ENCODE measurements at places on chromosomes 11 and 22.

GRCh38 chr11:128497061-128497775 is 90.1 kb downstream of the ETS1 start:
- no peak for DNase-seq

- DNase-seq, result no peak
Measured at GRCh38 chr11:110147962-110148709, 54.9 kb downstream of the ZC3H12C start.

- DNase-seq, result no peak
Measured at GRCh38 chr11:108538022-108538424, 39.8 kb upstream of the POGLUT3 start.

DNA sequence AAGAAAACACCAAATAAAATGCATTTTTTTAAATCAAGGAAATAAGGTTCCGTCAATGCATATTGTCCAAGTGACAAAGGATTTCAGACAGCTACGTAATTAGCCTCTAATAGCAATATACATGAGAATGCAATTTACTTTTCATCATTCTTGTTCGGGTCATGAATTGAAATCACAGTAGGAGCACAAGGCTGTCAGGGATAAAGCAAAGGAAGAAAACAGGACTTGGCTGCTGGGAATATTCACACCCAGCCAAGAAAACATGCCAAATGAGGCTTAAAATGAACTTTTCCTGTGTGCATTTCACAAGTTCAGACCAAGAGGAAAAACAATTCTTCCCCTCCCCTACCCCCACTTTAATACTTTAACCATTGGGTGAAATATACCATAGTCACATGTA is 188.6 kb downstream of the CWF19L2 start:
- no peak for DNase-seq

- no peak for DNase-seq
Measured at GRCh38 chr11:114396916-114397315, 3.4 kb downstream of the C11orf71 start.

DNA sequence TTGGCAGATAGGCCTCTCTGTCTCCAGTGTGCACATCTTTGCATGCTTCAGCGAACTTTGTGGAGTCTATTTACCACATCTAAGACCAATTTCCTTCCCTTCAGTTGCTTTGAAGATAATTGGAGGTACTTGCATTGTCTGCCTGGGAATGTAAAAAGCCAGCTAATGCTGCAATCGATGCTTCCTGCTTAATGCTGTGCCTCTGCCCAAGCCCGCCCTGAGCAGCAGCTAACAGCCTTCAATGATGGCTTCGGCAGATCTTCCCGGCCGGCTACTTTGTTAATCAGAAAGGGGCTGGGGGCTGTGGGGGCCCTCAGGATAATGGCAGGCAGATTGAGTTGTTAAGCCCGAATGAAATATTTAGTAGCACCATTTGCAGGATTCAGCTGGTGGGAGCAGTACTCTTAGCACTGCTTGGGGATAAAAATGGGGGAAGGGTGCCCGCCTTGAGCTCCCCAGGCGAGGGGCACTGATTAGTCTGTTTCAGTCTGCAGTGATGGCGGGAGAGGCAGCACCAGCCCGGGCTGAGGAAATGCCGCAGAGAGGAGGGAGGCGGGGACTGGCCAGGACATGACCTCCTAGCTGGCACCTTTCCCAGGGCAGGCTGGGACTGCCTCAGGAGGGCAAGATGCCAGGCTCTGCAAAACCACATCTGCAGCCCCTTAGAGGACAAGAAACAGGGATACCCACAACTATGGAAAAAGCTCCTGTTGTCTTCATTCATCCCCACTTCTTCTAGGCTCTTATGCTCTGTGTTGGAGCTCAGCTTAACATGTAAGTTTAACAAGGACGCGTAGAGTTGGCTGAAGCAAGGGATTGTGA is 460.0 kb downstream of the BUD13 start:
- DNase-seq, result no peak

- no peak for DNase-seq
Measured at GRCh38 chr11:134911514-134912180, 499.6 kb upstream of the B3GAT1 start.

- DNase-seq, result no peak
Measured at GRCh38 chr22:50522208-50522805, 3.1 kb downstream of the SCO2 start.

DNA sequence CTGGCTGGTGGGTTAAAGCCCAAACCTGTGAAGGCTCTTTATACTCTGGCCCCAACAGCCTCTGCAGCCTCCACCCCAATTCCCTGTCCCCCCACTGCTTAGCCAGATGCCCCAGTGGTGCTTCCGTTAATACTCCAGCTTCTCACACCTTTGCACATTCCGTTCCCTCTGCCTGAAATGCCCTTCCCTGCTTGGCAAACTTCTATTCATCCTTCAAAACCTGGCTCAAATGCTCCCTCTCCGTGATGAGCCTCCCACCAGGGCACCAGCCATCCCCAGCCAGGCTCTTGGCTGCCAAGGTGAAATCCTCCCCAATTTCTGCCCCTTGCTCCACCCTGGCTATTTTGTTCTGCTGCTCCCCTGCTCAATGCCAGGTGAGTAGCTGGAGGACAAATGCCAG is 12.5 kb upstream of the FADS3 start:
- DNase-seq, result no peak

DNA sequence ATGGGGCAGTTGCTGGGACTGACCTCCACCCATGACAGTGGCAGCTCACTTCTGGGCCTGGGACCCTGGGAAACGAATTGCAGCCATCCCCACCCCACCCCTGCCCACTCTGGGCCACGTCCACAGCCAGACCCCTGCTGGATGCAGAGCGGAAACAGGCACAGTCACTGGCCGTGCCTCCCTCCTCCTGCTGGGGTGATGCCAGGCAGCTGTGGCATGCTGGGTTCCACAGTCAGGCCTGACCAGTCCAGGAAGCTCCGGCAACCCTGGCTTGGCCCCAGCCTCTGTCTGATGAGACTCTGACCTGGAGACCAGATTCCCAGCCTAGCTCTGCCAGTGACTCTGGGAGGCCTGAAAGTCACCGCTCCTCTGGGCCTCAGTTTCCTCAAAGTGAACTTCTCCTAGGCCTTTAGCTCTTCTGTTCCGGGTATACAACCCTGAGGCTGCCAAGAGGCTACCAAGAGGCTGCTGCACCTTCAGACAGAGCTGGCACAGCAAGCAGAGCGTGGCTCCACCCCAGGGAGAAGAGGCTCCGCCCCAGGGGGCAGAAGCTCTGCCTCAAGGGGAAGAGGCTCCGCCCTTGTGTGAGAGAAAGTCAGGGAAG is 8.9 kb downstream of the SULT4A1 start:
- no peak for DNase-seq

GRCh38 chr22:17430412-17430811 is 61.2 kb downstream of the CECR2 start:
- no peak for DNase-seq

DNA sequence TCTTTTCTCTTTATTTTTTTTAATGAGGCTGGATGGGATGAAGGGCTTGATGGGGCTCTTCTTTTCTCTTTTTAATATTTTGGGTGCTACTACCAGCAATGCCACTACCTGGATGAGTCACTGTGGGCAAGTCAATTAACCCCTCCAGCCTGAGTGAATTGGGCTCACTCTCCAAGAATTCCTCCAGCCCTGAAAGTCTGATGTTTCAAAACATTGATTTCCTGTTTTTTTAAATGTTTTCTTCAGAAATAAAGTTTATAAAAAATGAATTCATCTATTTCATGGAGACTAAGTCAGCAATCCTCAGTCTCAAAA is 812 bp upstream of the OR5A2 start:
- no peak for DNase-seq

All from stimulated activated CD4-positive, alpha-beta T cell treated with anti-CD3 and anti-CD28 coated beads, Interleukin-12 subunit alpha, Interleukin-12 subunit beta, amount 100 ng/mL, for 24 hours (primary cell).